Activated T-cell treated with anti-CD3 and anti-CD28 coated beads for 4 hours (primary cell): ENCODE measurements at places on chromosomes 3 and 15.
A peak's percentile ranks its signal among the peaks of the same experiment; 100 is the strongest.

GRCh38 chr15:31502541-31503229 is 176.1 kb downstream of the KLF13 start:
- DNase-seq, result no peak

GRCh38 chr3:181880331-181880730 is 168.6 kb downstream of the SOX2 start:
- no peak for DNase-seq

DNA sequence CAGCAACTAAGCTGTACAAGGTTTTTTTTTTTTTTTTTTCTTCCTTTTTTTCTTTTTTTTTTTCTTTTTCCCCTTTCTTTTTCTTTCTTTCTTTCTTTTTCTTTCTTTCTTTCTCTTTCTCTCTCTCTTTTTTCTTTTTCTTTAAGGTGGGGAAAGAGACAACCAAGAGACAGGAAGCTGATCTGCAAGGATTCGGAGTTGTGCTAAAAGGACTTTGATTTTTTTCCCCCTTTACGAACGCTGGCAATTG is 148 bp downstream of the RBMS3 start:
- no peak for DNase-seq

GRCh38 chr15:47866446-47866845 is 149.1 kb downstream of the SEMA6D start:
- DNase-seq, result no peak

DNA sequence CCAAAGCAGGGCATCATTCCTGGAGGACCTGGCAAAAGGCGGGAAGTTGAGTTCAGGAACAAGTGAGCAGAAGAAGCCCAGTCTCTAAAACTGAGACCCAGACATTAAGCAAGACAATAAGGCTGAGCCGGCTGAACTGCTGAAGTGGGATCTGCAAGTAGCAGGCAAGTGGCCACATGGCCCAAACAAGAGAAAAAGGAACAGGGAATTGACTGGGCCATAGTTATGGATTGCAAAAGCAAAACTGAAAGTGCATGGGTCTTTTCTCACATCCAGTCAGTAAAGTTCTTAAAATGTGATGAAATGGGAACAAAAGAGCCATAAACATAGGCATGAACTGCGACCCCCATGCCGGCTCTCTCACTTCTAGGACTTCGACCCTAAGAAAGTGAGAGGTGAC is 101.2 kb downstream of the SCN11A start:
- no peak for DNase-seq

GRCh38 chr3:132657869-132658747 is 1.5 kb downstream of the ACAD11 start:
- DNase-seq, result no peak

DNA sequence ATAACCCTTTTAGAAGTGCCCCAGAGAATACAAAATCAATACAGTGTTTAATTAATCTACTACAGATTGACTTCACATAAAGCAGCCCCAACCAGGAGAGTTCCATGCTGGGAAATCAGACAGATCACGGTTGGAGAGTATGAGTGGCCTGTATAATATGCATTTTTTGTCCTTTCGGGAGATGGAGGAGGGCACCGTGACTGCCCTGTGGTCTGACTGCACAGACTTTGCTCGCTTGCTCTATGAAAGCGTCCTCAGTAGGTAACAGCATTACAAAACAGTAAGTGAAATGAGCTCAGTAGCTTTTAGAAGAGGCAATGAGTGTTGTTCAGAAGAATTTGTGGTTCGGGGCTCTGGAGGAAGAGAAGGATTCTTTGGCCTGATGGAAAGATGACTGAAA is 34.2 kb upstream of the SKIL start:
- no peak for DNase-seq

- DNase-seq, result no peak
These were observed 104.3 kb upstream of the RASGRP1 start for GRCh38 chr15:38668898-38669391.

GRCh38 chr3:31367518-31367917 is 165.2 kb upstream of the STT3B start:
- DNase-seq, result no peak

GRCh38 chr3:71583566-71584393 is at the start of gene FOXP1:
Gene FOXP1, minus strand, starts transcription at chr3:71583728. Its CDS starts 385,347 bp downstream, at chr3:71198381.
- DNase-seq, result peak; percentile 61

DNA sequence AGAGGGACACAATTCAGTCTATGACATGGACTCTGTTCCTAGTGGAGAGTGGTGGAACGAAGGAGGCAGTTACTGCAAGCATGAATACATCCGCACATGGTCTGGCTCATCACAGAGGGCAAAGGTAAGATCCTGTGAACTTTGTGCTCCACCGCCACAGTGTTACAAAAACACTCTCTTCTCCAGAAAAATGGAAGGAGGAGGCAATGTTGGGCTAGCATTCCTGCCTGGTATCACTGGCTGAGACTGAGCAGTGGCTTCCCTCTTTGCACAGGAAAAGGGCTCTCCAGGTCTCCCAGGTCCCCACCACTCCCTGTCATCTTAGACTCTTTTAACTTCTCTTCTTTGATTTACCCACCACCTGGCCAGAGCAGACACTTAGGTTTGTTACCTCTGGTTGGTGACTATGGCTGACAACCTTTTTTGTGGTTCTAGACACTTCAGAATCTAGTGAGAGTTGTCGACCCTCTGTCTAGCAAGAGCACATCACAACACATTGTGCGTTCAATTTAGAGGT is 1.5 kb upstream of the EEFSEC start:
- no peak for DNase-seq

DNA sequence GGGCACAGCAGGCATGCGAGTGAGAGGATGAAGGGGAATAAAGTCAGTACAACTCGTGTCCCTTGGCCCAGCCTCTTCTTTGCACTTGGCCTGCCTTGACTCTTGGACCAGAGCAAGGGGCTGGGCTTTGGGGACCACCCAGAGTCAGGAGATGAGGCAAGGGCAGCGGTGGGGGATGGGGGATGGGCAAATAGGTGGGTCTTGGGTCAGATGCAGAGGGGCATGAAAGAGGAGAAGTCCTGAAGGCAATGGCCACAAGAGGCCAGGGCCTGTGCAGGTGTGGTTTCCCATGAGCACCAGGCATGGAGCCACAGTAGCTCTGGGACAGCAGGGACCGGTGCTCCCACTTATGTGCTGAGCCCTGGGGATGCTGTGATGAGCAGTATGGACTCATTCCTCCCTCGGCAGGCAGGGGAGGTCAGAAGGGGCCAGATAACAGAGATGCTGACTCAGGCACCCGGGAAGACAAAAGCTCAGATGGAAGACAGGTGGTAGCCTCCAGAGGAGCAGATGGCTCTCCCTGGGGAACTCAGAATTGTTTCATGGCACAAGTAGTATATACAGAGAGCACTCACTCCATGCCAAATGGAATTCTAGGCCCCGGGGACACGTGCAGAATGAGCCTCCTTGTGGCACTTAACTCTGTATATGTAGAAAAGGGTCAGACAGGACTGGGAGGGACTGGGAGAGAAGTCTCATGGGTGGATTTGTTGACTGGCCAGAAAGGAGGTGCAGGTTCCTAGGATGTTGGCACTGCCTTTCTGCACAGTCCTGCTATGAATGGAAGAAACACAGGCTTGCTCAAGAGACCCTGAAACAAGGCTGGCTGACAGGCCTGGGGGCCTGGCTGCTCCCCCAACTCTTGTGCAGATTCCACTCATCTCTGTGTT is 14.3 kb downstream of the ZBTB47 start:
- no peak for DNase-seq

- DNase-seq, result no peak
These were observed 9.1 kb upstream of the DIS3L start for GRCh38 chr15:66284271-66284670.

DNA sequence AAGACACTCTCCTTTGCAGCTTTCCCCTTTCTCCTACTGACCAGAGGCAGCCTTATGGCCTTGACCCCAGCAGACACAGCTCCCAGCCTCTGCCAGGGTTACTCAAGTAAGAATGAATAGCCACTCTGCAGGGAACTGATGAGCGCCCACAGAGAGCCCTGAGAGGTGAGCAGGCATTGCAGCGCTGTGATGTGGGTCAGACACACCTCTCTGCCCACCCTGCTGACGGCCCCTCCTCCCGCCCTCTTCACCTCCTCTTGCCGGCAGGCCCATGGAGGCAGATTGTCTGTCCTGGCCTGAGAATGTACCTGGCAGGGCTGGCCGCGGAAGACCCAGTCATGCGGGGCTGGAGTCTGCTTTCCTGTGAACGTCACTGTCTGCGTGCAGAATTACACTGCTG is 512.6 kb upstream of the PPP2R3A start:
- no peak for DNase-seq

- no peak for DNase-seq
These were observed 48.9 kb upstream of the AMOTL2 start for GRCh38 chr3:134423153-134423552.

DNA sequence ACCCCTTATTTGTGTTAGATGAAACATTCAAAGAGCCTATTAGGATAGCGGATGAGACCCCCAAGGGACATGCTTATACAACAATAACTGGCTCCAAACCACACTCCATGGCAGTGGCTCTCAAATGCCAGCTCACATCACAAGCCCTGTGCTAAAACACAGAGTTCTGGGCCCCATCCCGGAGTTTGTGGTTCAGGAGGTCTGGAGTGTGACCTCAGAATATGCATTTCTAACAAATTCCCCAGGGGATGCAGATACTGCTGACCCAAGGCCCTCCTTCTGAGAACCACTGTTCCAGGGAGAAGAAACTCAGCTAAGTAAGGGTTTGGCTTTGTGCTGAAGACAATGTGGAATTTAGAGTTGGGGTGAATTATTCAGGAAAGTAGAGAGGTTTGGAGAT is 3.6 kb downstream of the CCRL2 start:
- DNase-seq, result no peak

DNA sequence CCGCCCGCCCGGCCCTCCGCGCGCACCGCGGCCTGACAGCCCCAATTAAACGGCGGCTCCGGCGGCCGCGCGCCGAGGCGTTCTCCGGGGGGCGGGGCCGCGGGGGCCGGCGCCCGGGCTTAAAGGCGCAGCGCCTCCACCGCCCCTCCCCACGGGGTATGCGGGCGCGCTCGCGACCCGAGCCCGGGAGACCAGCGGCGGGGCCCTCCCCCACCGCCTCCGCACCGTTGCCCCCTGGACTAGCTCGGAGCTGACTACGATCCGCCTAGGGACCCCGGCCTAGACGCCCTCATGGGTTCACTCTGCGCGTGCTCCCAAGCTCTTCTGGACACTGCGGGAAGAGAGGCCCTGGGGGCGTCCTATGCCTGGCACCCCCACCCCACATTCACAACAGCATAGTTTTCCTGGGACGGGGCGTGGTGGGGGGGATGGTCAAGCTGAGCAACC is at the start of gene DUSP7:
TSS of gene DUSP7 (minus strand) at position 51 of the 447 bp plus-strand sequence. CDS start 205 bp downstream, outside the sequence.
- DNase-seq, result peak; percentile 59

DNA sequence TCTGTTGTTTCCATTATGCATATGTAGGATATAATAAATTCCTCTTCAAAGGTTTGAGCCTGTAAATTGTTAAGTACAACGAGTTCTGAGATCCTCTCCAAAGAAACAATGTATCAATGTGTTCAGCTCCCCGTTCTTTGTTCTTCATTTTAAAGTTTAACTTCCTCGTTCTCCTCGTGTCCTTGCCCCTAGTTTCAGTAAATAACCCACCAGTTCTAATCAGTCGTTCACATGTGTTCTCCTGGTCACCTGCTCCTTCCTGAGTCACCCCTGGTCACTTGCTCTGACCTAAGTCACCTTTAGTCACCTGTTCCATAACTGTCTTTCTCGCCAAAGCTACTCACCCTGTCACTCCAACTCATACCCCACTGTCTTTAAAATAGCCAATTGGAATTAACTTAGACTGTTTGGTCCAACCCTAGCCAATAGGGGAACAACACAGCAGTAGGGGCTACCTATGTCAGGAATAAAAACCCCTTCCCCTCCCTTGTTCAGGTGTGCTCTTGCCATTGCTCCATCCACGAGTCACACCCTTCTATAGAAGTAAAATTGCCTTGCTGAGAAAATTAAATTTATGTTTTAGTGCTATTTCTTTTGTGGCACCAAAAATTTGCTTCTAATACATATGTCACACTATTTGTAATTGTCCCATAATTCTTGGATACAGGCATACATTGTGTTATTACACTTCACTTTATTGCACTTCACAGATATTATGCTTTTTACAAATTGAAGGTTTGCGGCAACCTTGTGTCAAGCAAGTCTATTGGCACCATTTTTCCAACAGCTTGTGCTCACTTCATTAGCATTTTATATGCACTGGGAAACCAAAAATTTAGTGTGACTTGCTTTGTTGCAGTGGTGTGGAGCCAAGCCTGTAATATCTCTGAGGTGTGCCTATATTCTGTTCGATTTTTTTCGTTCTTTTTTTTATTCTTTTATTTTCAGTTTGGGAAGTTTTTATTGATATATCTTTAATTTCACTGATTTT is 15.3 kb upstream of the MCF2L2 start:
- no peak for DNase-seq

GRCh38 chr3:176951586-176952292 is 245.5 kb downstream of the TBL1XR1 start:
- no peak for DNase-seq

- DNase-seq, result no peak
These were observed 281.9 kb downstream of the RAP2B start for GRCh38 chr3:153443961-153444360.

- DNase-seq, result no peak
These were observed 79.6 kb downstream of the CRYGS start for GRCh38 chr3:186464424-186465093.

DNA sequence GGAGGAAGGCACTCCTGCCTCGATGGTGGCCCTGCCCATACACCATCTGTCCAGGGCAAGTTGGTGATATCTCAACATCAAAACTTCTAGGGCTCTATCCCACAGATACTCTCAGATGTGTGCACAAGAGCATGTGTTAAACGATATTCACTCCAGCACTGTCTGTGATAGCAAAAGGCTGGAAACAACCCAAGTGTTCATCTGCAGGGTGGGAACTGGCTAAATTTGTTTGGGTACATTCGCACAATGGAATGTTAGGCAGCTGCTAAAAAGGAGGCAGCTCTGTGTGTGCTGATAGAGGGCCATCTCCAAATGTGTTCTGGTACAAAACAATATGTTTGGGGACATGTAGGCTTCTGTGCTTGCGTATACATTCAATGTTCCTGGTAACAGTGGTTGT is 19.8 kb downstream of the IGDCC4 start:
- DNase-seq, result no peak

DNA sequence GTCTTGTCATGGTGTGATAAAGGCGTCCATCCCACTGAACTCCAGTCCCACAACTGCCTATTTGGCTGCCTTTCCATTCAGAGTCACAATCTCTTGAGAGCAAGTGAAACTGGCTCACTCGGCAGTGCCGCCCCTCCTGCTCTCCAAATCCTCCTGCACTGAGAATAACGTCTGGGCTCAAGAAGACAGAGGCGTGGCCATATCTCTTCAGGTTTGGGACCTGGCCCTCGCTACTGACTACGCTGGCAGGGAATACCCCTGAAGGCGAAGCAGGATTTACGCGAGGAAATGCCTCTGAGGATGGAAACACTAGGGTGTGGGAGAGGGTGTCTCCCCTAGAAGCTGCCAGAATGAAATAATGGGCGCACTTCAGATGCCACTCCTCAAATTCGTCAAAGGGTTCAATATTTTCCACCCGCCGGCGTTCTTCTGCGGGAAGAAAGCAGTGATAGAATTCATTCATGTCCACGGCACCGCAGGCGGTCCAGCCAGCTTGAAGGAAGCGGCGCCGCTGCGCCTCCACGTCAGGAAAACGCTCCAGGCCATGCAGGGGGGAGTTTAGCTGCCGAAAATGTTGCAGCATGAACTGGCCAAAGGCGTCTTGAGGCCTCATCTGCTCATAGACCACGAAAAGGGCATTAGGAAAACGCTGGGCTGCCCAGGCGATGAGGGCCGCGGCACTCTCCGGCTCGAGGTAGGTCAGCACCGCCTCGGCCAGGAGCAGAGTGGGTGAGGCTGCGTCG is 985 bp downstream of the LCMT2 start:
- DNase-seq, result no peak
